MG63 (cell line): ENCODE measurements at places on chromosomes 2 and 18. TPM values are rescaled to one million over a fixed set of nuclear protein-coding genes. Genes with fewer than 3 reads are reported as not detected.

Gene CXCR4
- not detected in 2 replicates for total RNA-seq

Gene OSR1
- total RNA-seq: not detected in 2 replicates

Gene PIK3C3
- total RNA-seq: 14.3 and 24.6 TPM in 2 replicates

Gene RELCH
- total RNA-seq: 17.2 and 31.9 TPM in 2 replicates

Gene MATN3
- 0.15 and 0.76 TPM in 2 replicates for total RNA-seq

Gene PJVK
- 0.59 and 1.4 TPM in 2 replicates for total RNA-seq
